Type B pancreatic cell (in vitro differentiated cells): ENCODE measurements at places on chromosomes 11 and 22. TPM values are rescaled to one million over a fixed set of nuclear protein-coding genes. Genes with fewer than 3 reads are reported as not detected.
A peak's percentile ranks its signal among the peaks of the same experiment; 100 is the strongest.

TRPC6 gene
- total RNA-seq, result 0.48 and 1.5 TPM in 2 replicates

DNA sequence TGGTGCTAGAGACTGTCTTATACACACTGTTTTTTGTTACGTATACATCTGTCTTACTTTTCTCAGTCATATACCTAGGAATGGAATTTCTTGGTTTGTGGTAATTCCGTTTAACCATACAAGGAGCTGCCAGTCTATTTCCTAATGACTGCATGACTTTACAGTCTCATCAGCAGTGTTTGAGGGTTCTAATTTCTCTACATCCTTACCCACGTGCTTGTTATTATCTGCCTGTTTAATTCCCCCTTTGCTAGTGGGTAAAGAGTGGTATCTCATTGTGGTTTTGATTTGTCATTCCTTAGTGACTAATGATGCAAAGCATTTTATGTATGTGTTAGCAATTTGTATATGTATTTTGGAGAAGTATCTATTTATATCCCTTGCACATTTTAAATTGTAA is 1008.0 kb downstream of the FAM181B start:
- no peak for DNase-seq

- no peak for DNase-seq
These were observed 80.8 kb downstream of the SGSM3 start for GRCh38 chr22:40451210-40451609.

- DNase-seq, result no peak
These were observed 1003.3 kb upstream of the CCDC90B start for GRCh38 chr11:84289381-84289906.

DNA sequence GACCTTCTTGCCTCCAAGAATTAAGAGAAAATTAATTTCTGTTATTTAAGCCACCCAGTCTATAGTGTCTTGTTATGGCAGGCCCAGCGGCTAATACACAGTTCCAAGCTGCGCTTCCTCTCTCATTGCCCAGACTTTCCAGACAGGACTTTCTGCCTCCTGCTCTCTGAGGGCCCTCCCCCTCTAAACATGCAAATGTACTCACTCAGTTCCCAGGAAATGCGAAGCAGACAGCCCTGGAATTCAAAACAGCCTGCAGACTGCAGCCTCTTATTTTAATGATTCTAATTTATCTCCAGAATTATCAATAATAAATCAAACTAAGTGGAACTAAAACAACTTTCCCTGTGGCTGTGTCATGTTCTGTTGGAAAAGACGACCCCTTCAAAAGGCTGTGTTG is 115.5 kb upstream of the ISX start:
- DNase-seq, result no peak

DNA sequence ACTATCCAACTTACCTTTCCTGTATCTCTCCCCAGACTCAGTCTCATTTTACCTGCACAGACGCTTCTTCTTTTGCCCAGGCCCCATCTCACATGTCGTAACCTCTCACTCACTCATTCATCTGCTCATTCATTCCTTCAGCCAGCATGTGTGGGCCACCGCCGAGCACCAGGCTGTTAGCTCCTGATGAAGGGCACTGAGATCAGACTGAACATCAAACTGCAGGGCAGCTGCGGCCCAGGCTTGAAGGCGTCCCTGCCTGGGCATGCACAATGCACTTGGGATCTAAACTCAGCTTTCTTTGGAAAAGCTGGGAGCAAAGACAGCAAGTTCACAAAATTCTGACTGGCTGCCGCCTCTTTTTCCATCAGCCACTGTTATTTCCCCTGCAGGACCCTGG is 1456.3 kb downstream of the BRD1 start:
- peak; percentile 52 for DNase-seq

- DNase-seq, result no peak
These were observed 56.7 kb downstream of the PPP6R2 start for GRCh38 chr22:50399751-50400331.
